ENCODE measurements at places on chromosomes 11 and 22.

- DNase-seq = no peak
These were observed 243.9 kb upstream of the SYN3 start for GRCh38 chr22:33302049-33302545.

- no peak for DNase-seq
These were observed 2.0 kb downstream of the CLCF1 start for GRCh38 chr11:67371189-67371910.

DNA sequence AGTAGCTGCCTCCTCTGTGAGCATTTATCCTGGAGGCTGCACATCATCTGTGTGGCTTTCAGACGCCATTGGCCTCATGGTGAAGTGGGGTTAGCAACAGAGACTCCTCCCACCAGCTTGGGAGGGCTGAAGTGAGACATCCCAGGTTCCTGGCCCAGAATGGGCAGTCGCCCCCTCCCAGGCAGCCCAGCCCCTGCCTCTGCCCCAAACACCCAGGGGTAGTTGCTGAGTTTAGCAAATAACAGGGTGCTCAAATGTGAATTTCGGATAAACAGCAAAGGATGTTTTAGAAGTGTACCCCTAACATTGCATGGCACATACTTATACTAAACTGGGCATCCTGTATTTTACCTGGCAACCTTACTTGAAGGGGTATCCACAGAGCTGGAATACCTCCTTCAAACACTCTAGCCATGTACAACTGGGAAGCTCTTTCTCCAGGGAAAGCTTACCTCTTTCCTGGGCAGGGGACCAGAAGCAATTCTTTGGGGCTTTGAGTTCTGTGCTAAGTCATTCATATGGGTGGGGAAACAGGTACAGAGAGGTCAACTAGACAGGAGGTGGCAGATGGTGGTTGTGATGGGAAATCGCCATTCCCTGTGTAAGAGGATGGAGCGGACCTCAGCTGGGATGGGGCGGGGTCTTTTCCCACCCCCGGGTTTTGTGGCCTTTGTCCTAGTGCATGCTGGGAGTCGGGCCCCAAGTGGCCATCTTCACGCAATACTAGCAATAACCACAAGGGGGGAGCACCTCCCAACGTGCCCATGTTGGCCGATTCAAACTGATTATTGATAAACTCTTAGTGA, 19.3 kb downstream of the MTFP1 start:
- DNase-seq = peak; percentile 37

- DNase-seq = no peak
These were observed 255.4 kb downstream of the MIAT start for GRCh38 chr22:26912655-26913345.

DNA sequence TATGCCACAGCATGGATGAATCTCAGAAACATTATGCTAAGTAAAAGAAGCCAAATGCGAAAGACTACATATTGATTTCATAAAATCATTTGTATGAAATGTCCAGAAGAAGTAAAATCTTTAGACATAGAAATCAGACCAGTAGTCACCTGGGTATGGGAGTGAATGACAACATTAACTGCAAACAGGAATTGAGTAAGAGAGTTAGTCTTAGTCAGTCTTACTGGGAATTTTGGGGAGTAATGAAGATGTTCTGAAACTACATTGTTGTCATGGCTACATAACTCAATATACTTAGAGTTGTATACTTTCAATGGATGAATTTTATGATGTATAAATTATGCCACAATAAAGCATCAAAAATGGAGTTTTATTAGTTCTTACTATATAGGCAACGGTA, 107.8 kb upstream of the CHORDC1 start:
- no peak for DNase-seq

- no peak for DNase-seq
These were observed 34.3 kb upstream of the ADORA2A start for GRCh38 chr22:24393012-24393559.

- no peak for DNase-seq
These were observed 26.5 kb downstream of the MUC6 start for GRCh38 chr11:1009991-1010390.

- no peak for DNase-seq
These were observed 292.3 kb upstream of the FAT3 start for GRCh38 chr11:91932151-91932821.

- DNase-seq = no peak
These were observed 10.1 kb upstream of the LRP5 start for GRCh38 chr11:68302256-68302655.

- DNase-seq = peak; percentile 95
These were observed 19.6 kb upstream of the CCDC134 start for GRCh38 chr22:41780746-41781505.

GRCh38 chr11:70415191-70415590, 16.9 kb downstream of the CTTN start:
- no peak for DNase-seq

GRCh38 chr11:122853971-122854446, 15.7 kb downstream of the CRTAM start:
- no peak for DNase-seq

- no peak for DNase-seq
These were observed 597 bp upstream of the PLXNB2 start for GRCh38 chr22:50307890-50308596.

DNA sequence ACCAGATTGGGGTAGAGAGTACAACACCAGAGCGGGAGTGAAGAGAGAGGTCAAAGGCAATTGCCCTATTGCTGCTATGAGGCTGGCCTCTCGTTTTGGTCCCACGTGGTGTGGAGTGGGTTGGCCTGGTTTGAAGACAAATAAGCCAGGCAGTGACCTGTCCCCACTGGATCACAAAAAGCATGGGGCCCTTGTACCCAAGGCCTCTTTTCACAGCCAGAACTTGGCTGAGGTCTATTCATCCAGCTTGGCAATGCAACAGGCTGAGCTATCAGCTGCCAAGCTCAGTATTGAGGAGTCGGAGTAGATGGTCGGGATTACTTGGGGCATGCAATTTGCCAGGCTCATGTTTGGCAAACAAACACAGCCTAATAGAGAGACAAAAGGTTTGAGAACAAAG, 19.2 kb upstream of the GALNT18 start:
- no peak for DNase-seq

DNA sequence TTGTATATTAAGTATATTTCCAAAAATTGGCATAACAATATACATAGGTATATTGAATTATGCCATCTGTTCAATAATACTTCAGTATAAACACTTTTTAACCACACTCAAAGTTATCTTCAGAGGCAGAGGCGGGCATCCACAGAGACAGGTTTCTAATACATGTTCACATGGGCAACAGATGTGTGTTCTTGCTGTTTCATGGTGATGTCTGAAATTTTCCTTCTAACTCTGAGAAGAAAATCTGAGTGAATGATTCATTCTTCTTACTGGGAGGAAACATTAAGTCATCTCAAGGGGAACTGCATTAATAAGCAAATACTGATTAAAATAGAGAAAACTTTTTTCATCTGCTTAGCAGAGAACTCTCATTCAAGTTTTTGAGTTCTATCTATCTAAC, 1074.5 kb downstream of the LRRC4C start:
- DNase-seq = no peak

DNA sequence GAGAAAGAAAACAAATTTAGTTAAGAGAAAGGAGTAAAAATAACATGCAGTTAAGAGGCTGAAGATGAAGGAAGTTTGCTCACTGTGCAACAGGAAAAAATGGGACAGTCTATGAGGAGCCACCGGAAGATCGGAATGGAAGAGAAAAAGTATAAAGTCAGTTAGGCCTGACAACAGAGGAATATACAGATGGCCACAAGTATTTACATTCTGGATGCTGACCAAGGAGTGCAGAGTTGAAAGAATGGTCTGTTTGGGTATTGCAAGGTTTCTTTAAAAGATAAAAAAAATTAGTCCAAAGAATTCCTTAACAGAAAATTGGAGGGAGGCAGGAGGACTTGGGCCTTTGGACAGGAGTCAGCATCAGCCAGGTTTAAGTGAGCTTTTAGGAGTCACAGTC, 37.5 kb downstream of the RBFOX2 start:
- no peak for DNase-seq

GRCh38 chr11:89205378-89205777, 27.7 kb downstream of the TYR start:
- DNase-seq = no peak
